Hair follicle dermal papilla cell (primary cell): ENCODE measurements at places on chromosomes 13 and 19. TPM values are rescaled to one million over a fixed set of nuclear protein-coding genes. Genes with fewer than 3 reads are reported as not detected.

CABP5 gene
- total RNA-seq: not detected in 2 replicates

CYP2A6 gene
- not detected in 2 replicates for total RNA-seq

ZNF71 gene
- 11.5 and 13.1 TPM in 2 replicates for total RNA-seq

HPN gene
- total RNA-seq: not detected in 2 replicates

CYP2A13 gene
- not detected in 2 replicates for total RNA-seq

DENND1C gene
- total RNA-seq: not detected in 2 replicates

CDX2 gene
- not detected in 2 replicates for total RNA-seq

FOXA3 gene
- total RNA-seq: not detected in 2 replicates

MBD3L3 gene
- not detected in 2 replicates for total RNA-seq

EBI3 gene
- not detected in 2 replicates for total RNA-seq

USHBP1 gene
- total RNA-seq: not detected in 2 replicates

GAS6 gene
- 314 and 418 TPM in 2 replicates for total RNA-seq

ALKBH6 gene
- total RNA-seq: 10.9 and 16.6 TPM in 2 replicates

PTH2 gene
- not detected in 2 replicates for total RNA-seq

MPND gene
- total RNA-seq: 5.3 and 5.4 TPM in 2 replicates

NLRP9 gene
- total RNA-seq: not detected in 2 replicates

B3GNT8 gene
- 5.8 TPM in 2 replicates for total RNA-seq

POP4 gene
- total RNA-seq: 48.3 and 51.3 TPM in 2 replicates

ANKLE1 gene
- total RNA-seq: 0.65 TPM in 1 of 2 replicates, not detected in the other

FREM2 gene
- 0.16 TPM in 1 of 2 replicates, not detected in the other for total RNA-seq

MYO1F gene
- 0.85 and 2.8 TPM in 2 replicates for total RNA-seq

ZNF226 gene
- total RNA-seq: 17.6 and 17.8 TPM in 2 replicates

C19orf81 gene
- 0.49 TPM in 1 of 2 replicates, not detected in the other for total RNA-seq

SYNGR4 gene
- not detected in 2 replicates for total RNA-seq
